WTC11 (cell line): ENCODE measurements at places on chromosomes 3 and 15. TPM values are rescaled to one million over a fixed set of nuclear protein-coding genes. Genes with fewer than 3 reads are reported as not detected.

DNA sequence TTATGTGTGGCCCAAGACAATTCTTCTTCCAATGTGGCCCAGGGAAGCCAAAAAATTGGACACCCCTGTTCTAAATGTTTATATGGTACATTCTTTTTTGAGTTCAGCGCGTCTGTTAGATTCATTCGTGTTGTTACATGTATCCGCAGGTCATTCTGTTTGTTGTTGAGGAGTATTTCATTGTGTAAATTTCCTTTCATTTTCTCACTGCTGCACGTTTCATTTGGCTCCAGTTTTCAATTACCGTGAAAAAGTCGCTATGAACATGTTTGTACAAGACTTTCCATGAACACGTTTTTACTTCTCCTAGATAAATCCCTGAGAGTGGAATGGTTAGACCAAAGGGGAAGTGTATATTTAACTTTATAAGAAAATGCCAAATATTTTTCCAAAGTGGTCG is 7.5 kb upstream of the OPA1 start:
- DNase-seq: no peak

Gene IL5RA
- total RNA-seq: not detected in 3 replicates

Gene IL17RB
- total RNA-seq: 5.3 to 6.4 TPM (median 5.6 TPM) in 3 replicates

GRCh38 chr3:186315581-186316354 is 46.3 kb downstream of the DGKG start:
- DNase-seq: no peak

Gene SLC28A1
- total RNA-seq: 0.14 to 0.16 TPM in 2 of 3 replicates, not detected in the other

- no peak for DNase-seq
Observed at GRCh38 chr3:187673012-187673411, 2.8 kb upstream of the SST start.

- DNase-seq: no peak
Observed at GRCh38 chr3:56725175-56725574, 42.1 kb upstream of the TASOR start.

Gene ZNF619
- total RNA-seq: 7.2 to 11.2 TPM (median 9.7 TPM) in 3 replicates

Gene POU1F1
- not detected in 3 replicates for total RNA-seq

Gene ESYT3
- 4.4 to 6.4 TPM (median 5.7 TPM) in 3 replicates for total RNA-seq

Gene CADPS
- 4.3 to 7.5 TPM (median 7.0 TPM) in 3 replicates for total RNA-seq

Gene SERPINI1
- 4.5 to 6.4 TPM (median 6.1 TPM) in 3 replicates for total RNA-seq

- peak; percentile 40 for DNase-seq
Observed at GRCh38 chr15:48336940-48337339, 5.7 kb downstream of the DUT start.

DNA sequence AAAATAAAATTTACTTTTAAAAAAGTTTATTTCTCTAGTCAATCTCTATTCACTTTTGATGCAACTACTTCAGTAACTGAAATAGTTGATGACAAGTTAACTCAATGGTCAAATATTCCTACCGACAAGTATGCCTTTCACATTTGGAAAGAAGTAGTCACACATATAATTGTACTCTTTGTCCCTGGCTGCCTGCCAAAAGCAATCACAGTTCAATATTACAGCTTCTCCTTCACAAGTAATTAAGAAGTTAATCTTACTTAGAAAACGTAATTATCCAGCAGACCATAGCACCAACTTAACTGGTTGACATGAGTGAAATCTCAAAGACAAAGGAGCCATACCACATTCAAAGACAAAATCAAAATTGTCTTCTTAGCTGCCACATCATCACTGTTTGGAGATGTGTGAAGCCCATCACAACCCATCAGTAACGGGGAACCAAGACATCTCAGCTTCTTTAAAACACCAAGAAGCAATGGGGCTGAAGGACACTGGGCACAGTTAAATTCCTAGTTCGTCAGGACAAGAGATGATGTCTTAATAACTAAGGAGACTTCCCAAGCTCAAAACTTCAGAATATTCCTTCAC is 86.1 kb downstream of the PLCH1 start:
- no peak for DNase-seq

GRCh38 chr3:151346292-151346691 is 16.9 kb upstream of the P2RY13 start:
- DNase-seq: no peak

GRCh38 chr3:124671106-124671505 is 59.1 kb upstream of the UMPS start:
- no peak for DNase-seq

GRCh38 chr3:167740961-167741587 is 5.6 kb downstream of the SERPINI1 start:
- DNase-seq: peak; percentile 49

- DNase-seq: no peak
Observed at GRCh38 chr15:77494073-77494867, 73.6 kb downstream of the HMG20A start.

- DNase-seq: no peak
Observed at GRCh38 chr3:34948517-34948916, 690.8 kb upstream of the ARPP21 start.

Gene GNB4
- 33.8 to 38.2 TPM (median 36.7 TPM) in 3 replicates for total RNA-seq

- peak; percentile 30 for DNase-seq
Observed at GRCh38 chr3:58994746-58995330, 55.0 kb downstream of the CFAP20DC start.

Gene DGKG
- 0.30 to 0.92 TPM (median 0.57 TPM) in 3 replicates for total RNA-seq

DNA sequence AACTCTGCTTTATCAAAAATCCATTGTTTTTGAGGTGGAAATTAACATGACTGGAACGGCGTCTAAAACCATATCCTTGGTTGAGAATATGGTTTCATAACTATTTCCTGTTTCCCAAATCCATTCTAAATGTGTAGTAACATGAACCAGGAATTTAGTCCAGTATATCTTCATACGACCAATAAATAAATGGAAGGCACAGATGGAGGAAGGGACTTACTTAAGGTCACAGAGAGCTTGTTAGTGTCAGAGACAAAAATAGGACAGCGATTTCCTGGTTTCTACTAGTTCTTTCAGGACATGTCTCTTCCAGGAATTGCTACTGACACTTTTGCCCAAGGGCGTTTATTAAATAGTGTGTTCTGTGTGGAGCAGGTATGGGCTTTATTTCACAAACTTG is 41.2 kb downstream of the HES1 start:
- no peak for DNase-seq

DNA sequence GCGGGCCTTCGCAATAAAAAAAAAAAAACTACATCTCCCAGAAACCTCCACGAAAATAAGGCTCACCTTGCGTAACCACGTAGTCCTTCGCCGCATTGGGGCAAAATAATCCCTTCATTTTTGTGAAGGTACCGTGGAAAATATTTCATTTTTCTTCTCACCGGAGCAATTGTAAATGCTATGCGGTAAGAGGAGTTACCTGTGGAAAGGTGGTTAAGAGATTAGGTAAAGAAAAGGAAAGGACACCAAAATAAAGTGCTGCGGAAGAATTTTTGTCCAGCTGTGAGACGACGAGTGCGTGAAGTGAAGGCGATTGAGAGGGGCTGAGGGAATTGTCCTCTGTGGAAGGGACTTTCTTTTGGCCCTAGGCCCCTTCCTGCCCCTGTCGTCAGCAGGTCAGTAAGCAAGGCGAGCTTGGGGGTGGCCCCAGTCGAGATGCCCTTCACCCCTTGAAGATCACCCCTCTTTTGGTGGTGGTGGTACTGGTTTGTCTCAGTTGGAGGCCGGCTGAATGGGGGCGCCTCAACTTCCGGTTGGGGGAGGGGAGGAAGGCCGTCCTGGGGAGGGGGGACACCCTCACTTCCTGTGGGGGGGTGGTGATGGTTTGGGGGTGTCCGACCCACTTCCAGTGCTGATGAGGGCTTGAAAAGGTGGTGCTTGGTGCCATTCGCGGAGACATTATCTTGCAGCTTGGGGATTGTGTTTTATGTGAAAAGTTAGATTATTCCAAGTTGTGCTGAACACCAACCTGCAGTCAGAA is at the start of gene HMG20A:
HMG20A (plus strand) TSS at position 279 of the 760 bp plus-strand sequence. CDS start 37,520 bp downstream, outside the sequence.
- DNase-seq: peak; percentile 65

- DNase-seq: no peak
Observed at GRCh38 chr15:31486906-31487695, 160.5 kb downstream of the KLF13 start.
